ENCODE measurements at places on chromosomes 12 and 14.
A peak's percentile ranks its signal among the peaks of the same experiment; 100 is the strongest.

DNA sequence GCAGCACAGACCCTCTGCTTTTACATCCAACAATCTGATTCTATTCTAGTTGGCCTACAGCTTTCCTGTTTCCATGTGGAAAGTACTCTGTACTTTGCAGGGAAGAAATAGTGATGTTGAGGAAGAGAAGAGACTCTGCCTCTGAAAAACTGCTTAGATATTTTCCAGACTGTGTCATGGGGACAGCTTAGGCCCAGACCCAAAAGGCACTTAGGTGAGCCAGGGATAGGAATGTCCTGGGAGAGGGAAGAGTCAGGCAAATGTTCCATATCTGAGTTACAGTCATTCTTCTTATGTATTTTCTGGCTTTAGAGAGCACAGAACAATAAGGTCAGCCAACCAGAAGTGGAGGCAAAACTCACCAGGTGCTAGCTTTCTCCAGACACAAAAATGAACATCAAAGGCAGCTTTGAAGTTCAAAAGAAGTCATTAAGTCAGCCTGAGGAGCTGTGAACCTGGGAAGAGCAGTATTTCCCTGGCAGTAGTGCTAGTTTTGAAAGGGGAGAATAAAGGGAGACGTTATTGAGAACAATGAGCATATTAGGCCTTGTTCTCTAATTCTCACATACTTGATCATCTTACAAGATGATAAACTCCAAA lies 199.7 kb upstream of the LMNTD1 start:
- DNase-seq: no peak

DNA sequence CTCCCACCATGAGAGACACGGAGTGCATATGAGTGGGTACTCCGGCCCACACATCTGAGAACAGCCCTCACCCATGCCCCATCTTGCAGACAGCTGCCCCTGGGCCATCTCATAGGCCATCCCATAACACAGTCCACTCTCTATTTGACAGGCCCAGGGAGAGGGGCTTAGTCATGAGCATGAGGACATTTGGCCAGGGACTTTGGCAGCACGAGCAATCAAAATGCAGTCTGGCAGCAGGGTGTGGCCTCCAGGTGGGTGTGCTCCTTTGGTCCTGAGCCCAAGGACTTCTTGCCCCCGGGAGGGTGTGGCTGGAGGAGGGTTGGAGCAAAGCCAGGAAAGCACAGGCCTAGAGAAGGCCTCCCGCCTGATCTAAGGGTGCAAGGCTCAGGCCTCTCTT lies 25.6 kb downstream of the EMP1 start:
- no peak for DNase-seq

DNA sequence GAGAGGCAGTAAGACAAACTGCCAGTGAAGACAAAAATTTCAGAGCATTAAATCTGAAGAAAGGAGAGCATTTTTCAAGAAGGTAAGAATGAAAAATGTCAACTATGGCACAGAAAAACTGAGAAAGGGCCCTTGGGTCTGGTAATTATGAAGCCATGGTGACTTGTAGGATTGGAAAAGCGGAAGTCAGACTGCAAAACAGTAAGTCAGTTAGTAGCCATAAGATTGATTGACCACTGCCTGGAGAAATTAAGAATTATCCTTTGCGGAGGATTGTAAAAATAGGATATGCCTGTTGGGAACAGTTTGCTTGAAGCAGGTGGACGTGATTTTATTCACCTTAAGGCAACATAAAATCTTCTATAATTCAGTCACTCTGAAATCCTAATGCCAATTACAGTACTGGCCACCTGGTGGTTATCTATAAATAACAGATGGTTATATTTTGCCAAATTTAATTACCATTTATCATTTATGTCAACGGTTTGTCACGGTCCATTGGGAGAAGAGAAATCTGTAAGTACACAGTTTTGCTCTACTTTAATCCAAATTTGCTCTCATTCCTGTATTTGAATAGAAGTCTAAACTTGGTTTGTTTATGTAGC lies 127.1 kb upstream of the CNTN1 start:
- no peak for DNase-seq

DNA sequence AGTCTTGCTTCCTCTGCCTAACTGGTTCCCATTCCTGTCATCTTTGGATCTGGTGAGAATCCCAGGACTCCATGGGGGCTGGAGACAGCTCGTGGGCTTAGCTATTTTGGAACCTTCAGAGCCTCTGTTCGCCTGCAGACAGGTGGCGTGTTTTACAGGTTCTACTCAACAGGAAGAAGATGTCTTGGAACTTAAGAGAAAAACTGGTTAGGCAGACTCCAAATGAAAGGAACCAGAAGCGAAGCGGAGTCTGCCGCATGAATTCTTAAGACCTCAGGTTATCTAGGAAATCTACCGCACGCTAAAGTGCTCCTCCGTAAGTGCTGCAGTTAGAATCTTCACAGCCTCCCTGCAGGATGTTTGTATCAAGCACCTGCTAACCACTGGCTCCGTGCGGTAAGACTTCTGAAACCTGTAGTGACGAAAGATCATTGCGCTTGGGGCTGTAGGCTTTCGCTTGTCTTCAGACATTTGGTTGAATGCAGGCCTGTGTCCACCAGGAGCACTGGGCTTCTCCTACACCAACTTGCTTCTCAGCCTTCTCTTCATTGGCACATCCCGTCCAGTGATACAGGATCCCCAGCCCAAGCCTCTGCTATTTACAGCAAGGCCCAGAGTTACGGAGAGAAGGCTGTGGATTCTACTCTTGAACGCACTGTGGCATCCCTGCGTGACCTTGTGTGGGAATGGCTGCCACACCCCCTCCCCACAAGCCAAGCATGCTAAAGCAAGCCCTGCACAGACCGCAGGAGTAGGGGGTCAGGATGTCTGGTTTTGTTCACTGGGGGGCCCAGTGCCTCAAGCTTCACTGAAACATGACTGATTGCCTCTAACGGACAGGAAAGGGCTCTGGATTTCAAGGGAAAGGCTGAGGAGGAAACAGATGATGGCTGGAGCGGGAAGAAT lies 35.0 kb downstream of the ACADS start:
- no peak for DNase-seq

DNA sequence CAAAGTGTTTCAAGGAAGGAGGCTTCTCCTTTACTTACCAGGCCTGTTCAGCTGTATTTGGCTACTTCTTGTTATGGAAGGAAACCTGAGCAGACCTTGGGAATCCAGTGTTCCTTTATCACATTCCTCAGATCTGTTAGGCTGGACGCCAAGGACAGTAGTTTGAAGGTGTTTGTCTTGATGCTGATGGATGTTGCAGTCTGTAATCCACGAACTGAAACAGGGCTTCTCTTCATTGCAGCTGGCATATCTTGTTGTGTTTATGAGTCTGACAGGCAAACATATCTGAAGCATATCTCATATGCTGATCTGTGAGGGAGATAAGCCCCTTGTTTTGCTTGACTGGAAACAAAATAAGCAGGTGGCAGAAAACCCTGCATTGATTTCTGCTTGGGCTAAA lies 904.3 kb downstream of the NRXN3 start:
- DNase-seq: no peak

DNA sequence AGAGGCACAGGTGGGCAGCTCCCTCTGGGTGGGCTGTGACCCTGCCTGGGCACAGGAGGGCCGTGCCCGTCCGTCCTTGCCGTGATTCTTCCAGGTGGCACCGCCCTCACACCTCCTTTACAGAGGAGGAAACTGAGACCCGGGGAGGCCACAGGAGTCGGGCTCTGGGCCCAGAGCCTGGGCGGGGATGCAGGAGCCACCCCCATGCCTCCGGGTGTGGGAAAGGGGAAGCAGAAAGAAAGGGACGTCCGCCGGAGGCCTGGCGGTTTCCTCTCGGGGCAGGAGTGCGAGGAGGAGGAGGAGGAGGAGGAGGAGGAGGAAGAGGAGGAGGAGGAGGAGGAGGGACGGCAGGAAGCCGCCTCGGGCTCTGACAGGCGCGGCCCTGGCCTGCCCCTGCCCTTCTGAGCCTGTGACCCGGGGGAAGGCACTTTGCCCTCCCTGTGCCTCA lies 23.0 kb downstream of the SH2B3 start:
- peak; percentile 31 for DNase-seq

DNA sequence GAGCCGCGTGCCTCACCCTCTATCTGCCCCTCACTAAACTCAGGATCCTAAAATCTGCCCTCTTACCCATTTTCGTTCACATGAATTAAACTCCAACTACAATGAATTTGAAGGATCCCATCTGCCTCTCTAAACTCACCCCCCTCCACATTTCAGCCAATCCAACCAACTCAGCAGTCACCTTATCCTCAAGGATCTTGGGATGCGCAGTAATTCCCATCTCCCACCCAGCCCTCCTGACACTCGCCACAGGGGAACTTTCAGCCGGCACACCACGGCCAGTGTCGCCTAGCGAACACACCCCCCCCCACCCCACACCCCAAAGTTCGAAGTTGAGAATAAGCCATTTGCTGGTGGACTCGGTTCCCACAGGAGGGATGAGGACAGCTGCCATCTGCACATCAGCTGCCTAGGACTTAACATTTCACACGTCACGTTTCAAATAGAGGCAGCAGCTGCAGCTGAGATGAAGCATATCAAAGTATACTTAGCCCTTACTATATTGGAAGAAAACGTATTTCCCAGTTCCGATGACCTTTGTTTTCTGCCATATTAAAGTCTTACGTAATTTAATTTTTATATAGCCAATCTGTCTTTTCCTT lies 8.7 kb upstream of the SELPLG start:
- peak; percentile 53 for DNase-seq

- no peak for DNase-seq
Observed at GRCh38 chr14:53947452-53948204, 9.0 kb downstream of the BMP4 start.

DNA sequence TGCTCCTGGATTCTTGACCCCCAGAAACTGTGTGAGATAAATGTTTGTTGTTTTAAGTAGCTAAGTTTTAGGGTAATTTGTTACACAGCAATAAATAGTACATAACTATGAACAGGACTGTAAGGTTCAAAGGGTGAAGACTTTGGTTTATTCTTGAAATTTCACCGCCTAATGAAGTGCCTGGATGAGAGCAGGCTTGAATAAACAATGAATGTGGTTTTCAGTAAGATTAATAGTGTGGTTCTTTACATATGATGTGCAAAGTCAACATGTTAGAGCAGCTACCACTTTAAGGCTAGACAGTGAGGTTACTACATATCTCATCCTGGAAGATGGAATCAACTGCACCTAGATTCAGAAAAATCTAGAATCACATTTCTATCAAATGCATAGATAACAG lies 145.2 kb upstream of the BTG1 start:
- DNase-seq: no peak

- DNase-seq: no peak
Observed at GRCh38 chr12:92930421-92930820, 1.3 kb upstream of the EEA1 start.

- peak; percentile 35 for DNase-seq
Observed at GRCh38 chr14:20327005-20327869, 5.8 kb downstream of the CCNB1IP1 start.

Data from D341Med (cell line).